ENCODE measurements at places on chromosomes 5 and 9.
A peak's percentile ranks its signal among the peaks of the same experiment; 100 is the strongest.

DNA sequence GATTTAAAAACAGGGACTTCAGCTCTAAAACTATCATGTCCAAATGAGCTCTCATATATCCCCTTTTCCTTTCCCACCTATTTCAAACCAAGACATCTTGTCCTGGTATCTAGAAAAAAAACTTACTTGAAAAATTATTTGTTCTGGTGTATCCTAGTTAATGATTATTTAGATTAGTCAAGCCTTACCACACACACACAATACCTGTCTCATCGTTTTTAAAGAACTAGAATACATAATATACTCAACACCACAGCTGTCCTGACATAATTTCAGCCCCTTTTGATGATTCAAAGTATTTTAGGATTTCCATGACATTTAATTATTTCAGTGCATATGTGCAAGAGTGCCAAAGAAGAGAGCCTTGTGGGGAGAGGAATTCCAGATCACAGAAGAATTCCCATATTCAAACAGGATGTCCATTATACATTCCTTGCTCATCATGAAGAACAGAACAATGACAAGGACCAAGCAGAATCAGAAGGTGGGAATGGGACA lies 233.7 kb downstream of the SMARCA2 start:
- DNase-seq, result no peak

DNA sequence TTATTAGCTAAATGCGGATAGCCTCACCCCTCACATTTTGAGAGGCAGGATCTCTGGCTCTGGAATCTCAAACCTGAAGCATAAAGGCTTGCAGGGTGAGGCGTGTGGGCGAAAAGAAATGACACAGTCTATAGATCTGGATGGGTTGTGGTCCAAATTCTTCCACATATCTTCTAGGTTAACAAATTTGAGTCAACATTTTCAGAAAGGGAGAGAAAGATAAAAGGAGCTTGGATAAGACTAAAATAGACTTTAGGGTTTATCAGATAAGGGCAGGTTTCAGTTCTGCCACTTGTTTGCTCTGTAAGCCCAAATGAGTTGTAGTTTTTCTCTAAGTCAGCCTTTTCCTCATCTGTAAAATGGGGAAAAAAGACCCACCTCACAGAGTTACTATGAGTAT lies 220.9 kb downstream of the TRIM32 start:
- no peak for DNase-seq

GRCh38 chr9:26439061-26439624 lies 453.5 kb downstream of the CAAP1 start:
- DNase-seq, result no peak

DNA sequence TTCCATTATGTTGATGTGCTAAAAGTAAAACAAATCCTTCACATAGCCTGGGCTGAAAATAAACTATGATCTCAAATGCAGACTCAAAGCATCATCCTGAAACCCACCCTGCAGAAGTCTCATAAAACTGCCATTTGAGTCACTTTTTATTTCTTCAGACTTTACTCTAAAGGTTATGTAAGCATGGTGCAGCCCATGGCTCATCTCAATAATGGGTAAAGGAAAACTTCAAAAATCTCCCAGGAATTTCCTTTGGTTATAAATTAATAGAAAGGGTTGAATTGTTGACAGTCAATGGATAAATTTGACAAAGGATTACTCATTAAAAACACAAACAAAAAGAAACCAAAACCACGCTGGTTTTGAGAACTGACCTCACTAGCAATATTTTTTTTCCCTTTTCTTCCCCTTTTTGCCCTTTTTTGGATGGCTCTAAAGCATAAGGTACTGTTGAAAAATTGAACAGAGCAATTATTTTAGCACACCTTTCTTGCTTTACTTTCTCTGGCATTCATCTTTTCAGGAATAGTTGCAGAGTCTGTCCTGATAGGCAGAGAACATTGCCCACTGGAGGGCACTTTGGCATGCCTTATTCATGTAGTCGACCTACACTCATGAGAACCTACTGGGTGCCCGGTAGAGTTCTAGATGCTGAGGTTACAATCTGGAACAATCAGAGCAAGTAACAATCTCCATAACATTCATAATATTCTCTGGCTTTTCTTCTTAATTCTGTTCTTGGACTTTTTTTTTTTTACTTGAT lies 191.4 kb downstream of the TMEM167A start:
- DNase-seq, result peak; percentile 65

GRCh38 chr9:137590123-137590468 lies 216 bp downstream of the ZMYND19 start:
- no peak for DNase-seq

GRCh38 chr9:88791105-88791805 lies 200.0 kb upstream of the S1PR3 start:
- peak; percentile 38 for DNase-seq

DNA sequence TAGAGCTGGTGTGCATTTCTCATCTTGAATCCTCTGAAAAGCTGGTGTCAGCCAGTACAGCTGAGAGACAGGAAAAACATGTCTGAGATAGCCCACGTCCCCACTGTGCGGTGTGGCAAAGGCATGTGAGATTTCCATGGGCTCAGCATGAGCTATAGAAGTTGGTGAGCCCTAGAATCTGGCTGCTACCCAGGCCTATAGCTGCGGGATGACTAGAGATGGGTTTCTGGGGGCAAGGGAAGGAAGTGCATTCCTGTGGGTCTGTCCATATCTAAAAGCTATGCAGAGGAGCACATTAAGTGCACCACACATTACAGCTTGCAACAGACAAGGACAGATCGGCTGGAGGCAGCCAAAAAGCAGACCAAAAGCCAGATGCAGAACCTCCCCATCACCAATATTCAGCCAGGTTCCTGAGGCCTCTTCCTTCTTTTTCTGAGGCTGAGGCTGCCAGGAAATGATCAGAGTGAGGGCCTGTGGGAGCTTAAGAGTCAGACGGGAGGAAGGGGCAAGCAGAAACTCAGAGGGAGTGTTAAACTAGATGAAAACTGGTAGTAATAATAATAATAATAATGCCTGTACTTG lies 55.8 kb upstream of the RANBP3L start:
- DNase-seq, result peak; percentile 66

DNA sequence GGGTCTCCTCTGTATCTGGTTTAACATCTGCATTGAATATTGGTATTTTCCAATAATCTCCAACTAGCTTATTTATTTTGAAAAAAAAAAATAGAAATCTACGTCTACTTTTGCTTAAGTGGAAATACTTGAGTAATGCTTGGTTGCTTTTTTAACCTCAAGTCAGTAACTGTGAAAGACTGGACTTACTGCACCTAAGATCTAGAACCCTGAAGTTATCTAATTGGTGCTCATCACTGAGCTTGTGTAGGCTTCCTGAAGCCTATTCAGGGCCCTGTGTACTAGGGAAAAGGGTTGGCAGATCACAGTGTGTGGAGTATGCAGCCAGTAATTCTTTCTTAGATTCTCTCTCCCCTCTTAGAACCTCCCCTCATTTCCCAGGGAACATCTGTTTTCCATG lies 16.2 kb downstream of the SLC1A1 start:
- DNase-seq, result no peak

GRCh38 chr9:120729791-120730241 lies 15.5 kb upstream of the MEGF9 start:
- peak; percentile 58 for DNase-seq

- DNase-seq, result no peak
Observed at GRCh38 chr9:2560180-2560579, 61.4 kb upstream of the VLDLR start.

DNA sequence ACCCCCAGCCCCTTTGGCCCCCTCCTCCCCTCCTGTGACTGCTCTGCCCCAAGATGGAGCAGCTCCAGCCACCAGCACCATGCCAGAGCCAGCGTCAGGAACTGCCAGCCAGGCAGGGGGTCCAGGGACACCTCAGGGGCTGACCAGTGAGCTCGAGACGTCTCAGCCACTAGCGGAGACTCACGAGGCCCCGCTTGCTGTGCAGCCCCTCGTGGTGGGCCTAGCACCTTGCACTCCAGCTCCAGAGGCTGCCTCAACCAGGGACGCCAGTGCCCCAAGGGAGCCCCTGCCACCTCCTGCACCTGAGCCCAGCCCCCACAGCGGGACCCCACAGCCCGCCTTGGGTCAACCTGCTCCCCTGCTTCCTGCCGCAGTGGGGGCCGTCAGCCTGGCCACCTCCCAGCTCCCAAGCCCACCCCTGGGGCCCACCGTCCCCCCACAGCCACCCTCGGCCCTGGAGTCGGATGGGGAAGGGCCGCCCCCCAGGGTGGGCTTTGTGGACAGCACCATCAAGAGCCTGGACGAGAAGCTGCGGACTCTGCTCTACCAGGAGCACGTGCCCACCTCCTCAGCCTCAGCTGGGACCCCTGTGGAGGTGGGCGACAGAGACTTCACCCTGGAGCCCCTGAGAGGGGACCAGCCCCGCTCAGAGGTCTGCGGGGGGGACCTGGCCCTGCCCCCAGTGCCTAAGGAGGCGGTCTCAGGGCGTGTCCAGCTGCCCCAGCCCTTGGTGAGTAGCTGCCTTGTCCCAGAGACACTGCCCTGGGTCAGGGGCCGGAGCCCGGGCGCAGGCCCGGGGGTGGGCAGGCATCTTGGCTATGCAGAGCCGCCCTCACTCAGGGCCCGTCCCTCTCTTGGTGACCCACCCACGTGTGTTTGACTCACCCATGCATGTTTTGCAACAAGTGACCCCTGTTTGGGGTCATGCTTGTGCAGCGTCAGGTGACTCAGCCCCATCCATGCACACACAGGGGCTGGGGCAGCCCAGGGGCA lies 105.2 kb downstream of the WNK2 start:
- DNase-seq, result peak; percentile 66

GRCh38 chr5:77952636-77953212 lies 176.6 kb upstream of the TBCA start:
- DNase-seq, result peak; percentile 37

DNA sequence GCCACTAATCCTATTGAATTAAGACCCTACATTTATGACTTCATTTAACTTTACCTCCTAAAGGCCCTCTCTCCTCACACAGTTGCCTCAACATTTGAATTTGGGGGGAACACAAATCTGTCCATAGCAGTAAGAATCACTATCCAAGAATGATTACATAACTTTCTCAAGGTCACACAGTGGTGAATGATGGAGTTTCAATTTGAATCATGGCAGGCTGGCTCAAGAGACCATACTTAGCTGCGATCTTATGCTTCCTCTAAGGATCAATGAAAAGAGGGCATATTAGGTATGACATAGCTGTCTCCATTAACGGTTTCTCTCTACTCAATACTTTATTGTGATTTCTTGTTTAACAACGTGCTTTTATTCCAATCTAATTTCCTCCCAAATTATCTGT lies 44.1 kb upstream of the PDE4D start:
- DNase-seq, result no peak

DNA sequence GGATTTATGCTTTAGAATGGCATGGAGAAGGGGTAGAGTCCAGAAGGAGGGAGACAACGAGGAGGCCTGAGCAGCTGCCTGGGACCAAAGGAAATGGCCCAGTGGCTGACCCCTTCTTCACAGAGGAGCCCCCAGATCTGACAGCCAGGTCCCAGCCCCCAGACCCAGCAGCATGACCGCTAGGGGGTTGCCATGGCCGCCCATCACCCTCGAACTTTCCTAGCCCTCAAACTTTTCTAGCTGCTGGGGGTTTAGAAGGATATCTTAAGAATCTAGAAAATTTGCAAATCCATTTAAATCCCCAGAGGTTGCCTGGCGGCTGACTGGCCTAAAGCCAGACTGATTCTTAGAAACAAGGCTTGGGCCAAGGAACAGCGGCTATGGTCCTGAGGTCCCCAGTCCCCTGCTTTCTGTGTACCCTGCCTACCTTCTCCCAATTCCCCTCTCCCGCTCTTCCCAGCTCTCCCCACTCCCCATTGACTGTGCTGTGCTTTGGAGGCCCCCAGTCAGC lies 972 bp downstream of the PDGFRB start:
- DNase-seq, result peak; percentile 52

DNA sequence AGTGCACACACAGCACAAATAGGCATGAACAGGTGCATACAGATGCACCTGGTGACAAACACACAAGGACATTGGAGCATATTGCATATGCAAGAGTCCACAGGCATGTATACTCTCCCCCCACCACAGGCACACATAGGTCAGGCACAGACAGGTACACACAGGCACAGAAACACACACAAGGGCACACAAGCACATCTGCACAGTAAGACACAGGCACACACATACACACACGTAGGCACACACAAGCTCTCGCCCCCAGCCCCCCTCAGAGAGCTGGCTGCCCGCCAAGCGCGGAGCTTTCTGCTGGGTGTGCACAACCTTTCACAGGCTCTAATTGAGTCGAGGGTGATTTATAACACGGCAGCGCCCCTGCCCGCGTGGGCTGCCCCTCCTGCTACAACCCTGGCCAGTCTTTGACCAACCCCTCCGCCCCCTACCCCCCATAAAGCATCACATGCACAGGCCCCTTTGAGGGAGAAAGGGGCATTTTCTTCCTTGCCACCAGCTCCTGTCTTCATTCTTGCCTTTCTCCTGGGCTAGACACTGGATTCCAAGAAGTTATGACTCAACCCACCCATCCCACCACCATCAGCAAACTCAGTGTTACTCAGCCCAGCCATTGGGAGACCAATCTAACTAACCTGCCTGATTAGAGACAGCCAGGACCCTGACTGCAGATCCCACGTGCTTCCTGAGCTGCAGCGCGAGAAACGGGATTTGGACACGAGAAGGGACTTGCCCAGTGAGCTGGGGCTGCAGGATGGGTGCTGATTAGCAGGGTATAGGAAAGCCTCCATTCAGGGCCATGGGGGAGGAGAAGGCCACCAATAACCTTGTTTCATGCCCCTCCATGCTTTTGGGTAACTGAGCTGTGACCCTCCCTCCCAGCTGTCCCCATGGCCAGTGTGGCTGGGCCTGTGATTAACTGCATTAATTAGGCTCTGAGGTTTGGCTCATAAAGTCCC lies 42.8 kb upstream of the PSD2 start:
- DNase-seq, result peak; percentile 78

DNA sequence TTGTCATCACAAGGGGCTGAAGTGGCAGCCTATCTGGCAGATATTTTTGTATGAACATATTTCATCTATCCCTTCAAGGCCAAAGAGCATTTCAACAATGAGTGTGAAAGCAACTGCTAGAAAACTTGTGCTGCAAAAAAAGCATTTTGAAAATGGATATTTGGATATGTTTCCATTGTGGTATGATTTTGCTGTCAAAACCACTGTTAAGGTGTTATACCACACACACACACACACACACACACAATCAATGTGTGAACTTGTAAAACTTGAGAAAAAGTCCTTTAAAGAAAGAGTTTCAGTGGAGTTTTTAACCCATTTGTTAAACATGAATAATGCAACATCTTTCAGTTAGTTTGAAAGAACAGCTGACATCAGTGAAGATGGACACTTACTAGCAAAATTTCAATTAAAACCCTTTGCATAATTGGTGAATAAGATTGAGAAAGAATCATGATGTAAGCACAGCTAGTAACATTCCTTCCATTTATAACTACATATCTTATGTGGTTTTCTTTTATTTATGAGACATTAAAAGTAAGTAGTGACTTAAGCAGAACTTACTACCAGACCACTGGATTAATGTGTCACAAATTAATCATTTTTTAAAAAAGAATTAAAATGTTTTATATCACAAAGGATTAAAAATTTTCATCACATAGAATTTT lies 182.6 kb upstream of the GNA14 start:
- no peak for DNase-seq

GRCh38 chr5:142826741-142827492 lies 56.7 kb downstream of the ARHGAP26 start:
- DNase-seq, result peak; percentile 99
